ENCODE measurements at places on chromosomes 4 and X.

DNA sequence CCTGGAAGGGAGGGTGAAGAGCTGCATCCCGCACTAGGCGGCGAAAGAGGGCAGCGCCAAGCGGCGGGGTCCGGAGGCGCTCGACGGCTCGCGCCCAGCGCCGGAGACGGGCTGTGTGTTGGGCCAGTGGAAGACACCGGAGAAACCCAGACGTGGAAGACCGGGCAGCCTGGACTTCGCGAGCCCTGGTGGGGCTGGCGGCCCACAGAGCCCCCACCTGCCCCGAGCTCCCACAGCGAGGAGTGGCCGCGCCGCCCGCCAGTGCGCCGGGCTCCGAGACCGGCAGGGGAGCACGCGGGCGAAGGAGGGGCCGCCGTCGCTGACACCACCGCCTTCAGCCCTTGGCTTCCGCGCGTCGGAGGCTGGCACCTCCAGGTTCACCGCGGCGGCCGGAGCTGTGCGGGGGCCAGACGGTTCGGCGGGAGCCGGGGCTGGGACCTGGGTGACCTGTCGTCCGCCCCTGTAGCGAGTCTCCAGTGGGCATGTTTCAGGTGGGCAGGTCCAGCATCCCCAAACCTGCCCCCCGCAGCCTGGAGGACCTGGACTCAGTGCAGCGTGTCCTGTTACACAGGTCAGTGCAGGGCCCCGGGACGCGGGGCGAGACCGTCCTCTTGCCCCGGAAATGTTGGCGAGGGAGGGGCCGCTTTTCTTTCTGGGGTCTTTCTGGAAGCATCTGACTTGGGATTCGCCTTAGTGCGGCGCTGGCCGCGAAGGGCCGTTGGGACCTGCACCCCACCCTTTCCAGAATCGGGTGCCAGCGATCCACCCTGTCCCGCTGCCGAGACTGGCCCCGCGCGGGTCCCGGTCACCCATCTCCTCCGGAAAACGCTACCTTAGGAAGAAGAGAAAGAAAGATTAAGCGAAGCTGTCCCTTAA lies 9.6 kb upstream of the INTU start:
- peak; percentile 26 for DNase-seq

DNA sequence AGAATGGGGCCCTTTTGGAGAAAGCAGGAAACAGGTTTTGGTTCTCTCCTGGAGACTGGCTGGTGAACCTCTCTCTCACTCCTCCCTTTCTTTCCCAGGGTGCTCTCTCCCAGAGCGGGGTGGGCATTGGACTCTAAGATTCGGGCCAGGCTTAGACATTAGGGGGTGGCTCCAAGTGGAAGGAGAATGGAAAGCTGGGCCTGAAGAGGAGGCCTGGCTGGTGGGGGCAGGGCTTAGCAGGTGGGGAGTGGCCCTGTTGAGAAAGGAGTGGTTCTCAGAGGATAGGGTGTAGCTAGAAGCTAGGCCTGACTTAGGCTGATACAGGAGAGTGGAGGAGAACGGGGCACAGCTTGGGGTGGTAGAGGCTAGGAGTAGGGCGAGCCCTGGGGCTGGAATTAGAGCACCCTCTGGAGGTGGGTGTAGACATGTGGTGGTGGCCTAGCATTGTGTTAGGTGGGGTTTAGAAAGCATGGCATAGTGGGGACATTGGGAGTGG lies 5.7 kb downstream of the PLP2 start:
- DNase-seq, result no peak

- DNase-seq, result no peak
Observed at GRCh38 chr4:183610613-183611012, 48.4 kb downstream of the RWDD4 start.

GRCh38 chr4:130563185-130563888 lies 1467.4 kb downstream of the C4orf33 start:
- peak; percentile 75 for DNase-seq

- no peak for DNase-seq
Observed at GRCh38 chr4:128130621-128131020, 69.5 kb downstream of the LARP1B start.

- DNase-seq, result peak; percentile 25
Observed at GRCh38 chr4:6840062-6840976, 57.8 kb downstream of the KIAA0232 start.

DNA sequence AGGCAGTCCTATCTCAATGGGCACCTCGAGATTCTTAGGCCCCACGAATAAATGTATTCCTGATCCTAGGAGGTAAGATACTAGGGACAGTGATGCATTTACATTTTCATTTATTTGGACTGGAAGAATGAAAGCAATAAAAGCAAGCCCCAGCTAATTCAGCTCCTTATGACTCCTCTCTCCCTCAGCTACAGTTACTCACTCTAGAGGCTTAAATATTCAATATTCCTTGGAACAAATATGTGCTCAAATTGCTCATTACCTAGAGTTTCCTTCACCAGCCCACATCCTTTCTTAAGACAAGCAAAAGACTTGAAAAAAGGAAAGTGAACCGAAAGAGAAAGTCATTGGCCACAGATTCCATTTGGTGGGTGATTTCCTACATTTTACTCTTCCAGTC lies 13.9 kb downstream of the PAGE2 start:
- DNase-seq, result no peak

DNA sequence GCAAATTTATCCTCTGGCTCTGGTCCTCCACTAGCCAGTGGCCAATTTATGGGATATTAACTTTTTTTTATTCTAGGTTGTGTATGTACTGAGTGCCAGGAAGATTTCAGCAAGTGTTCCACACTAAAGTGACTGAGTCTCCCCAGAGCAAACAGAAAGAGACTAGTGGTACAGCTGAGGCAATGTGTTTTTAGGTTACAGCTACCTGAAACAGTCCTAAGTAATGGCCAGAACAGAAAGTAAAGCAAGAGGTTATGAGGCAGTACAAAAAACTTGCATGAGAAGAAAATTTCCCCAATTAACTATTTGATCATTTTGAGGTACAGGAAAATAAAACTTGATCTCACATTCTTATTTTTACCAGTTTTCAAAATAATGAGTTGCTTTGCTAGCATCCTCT lies 31.2 kb downstream of the PRDM8 start:
- no peak for DNase-seq

- DNase-seq, result no peak
Observed at GRCh38 chrX:18883234-18883960, 100.5 kb downstream of the PHKA2 start.

DNA sequence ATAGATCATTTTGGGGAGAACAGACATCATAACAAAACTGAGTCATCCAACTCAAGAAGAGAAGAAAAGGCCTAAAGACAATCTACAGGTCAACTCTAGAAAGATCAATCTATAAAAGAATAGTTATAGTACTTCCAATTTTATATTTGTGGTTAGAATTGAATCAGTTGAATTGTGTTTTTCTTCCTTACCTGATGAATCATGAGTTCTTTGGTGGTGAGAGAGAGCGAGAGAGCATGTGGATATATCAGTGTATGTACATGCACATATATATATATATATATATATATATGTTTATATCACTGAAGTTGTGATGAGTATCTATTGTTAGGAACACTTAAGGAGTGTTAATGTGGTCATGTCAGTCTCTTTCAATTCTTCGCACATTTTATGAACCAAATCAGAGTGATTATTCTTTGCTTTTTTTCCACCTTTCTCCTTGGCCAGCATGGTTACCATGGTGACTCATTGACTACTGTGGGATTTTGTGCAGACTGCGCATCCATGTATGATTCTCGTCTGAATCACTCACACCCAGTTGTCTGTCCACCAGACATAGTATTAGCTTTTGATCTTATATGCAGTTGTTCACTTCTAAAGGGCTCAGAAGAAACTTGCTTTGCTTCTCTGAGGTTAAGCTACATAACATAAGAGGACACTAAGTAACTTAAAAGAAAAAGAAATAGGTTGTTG lies 90.4 kb upstream of the RAB40AL start:
- DNase-seq, result peak; percentile 52

DNA sequence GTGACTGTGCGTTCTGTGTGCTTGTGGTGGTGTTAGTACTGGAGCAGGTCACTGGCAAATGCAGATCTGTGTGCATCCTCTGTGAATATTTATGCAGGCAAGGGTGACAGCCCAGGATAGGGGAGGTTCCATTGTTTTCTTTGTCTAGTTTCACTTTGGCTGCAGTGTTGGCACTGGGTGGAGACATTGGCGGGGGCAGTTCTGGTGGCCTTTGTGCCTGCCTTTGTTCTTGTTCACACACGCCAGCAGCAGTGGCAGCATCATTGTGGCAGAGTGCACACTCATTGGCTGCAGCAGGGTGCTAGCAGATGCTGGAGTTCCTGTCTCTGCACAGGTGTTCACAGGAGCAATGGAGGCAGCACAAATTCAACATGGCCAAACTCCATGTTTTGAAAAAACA lies 495.3 kb downstream of the UBE2NL start:
- DNase-seq, result no peak

- DNase-seq, result peak; percentile 4
Observed at GRCh38 chr4:90127223-90127705, at the start of gene CCSER1. Gene CCSER1, plus strand, starts transcription at chr4:90127394.

DNA sequence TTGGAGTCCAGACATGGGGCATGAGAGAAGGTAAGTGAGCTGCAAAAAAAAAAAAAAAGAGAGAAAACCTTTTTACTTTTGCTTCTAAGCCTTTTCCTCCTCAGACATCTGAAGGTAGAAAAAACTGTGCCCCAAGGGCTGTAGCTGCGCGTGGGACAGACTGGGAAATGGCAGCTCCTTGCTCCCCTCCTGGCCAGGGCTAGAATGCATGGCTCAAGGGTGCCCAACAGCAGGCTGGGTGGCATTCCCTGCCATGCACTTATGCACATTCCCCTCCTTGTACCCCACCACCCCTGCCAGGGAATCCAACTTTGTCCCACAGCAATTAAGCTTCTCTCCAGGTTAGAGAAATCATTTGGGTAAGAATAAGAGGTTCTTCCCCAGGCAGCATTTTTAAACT lies 421.2 kb downstream of the TRAM1L1 start:
- DNase-seq, result no peak

- DNase-seq, result peak; percentile 53
Observed at GRCh38 chr4:72318421-72319170, 250.4 kb downstream of the ADAMTS3 start.

GRCh38 chrX:7841084-7841805 lies 1.7 kb upstream of the VCX start:
- DNase-seq, result no peak

DNA sequence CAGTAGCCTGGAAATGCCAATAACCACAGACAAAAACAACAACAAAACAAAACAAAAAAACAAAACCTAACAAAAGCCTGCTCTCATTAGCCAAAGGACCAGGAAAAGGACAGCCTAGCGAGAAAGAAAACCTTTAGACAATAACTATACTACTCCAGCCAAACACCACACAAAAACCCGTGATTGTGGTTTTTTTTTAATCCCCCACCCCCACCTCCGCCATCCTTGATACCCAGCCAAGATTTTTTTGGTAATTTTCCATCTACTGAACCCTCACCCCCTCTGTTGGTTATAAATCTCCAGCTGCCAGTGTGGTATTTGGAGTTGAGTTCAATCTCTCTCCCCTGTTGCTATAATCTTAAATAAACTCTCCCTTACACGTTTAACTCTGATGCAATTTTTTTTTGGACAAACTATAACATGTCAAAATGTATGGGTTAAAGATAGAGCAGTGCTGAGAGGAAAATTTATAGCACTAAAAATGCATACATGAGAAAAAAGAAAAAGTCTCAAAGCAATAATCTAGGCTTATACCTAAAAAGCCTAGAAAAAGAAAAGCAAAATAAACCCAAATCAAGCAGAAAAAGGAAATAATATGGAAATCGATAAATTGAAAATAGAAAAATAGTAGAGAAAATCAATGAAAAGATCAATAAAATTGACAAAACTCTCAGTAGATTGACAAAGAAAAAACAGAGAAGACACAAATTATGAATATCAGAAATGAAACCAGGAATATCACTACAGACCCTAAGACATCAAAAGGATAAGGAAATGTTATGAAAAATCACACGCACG lies 83.7 kb downstream of the NAT8L start:
- DNase-seq, result peak; percentile 63

DNA sequence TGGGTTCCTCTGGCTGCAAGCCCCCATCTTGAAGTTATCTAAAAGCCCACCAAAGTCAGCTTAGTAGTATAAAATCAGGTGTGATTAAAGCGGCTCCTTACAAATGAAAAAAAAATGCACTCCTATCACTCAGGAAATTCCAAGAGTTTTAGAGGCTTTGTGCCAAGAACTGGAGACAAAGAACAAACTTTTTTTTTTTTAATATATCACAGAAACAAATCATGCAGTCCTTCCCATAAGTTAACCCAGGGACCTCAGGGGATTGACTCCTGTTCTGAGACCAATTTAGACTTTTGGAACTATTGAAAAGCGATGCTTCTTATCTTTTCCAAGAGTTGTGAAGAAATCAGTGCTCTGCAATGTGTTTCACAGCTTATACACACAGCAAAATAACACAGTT lies 53.6 kb downstream of the HHIP start:
- DNase-seq, result peak; percentile 44

- DNase-seq, result no peak
Observed at GRCh38 chr4:185224597-185224996, 15.2 kb downstream of the SNX25 start.

DNA sequence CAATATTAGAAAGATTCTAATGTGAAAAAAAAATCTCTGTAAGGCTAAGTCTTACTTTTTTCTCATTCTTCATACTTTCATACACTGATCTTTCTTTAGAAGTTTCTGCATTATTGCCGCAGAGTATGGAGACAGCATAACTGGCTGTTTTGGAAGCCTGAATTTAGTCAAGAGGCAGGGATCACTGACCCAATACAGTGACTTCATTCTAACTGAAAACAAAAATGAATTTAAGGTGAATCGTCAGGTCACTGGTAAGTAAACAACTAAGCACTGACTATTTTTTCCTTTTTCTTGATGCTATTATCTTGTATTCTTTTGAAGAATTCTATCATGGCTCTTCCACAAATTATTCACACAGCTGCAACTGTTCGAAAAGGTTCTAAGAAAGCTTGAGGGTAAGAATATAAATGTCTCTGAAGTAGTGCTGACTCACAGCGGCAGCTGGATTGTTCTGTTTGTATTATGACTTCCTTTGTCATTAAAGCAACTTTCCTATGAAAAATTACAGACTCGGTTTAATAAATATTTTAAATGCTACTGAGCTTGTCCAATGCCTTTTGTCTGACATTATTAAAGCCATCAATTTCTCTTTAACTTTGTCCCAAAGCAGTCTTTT lies 609.3 kb downstream of the FSTL5 start:
- DNase-seq, result peak; percentile 54

DNA sequence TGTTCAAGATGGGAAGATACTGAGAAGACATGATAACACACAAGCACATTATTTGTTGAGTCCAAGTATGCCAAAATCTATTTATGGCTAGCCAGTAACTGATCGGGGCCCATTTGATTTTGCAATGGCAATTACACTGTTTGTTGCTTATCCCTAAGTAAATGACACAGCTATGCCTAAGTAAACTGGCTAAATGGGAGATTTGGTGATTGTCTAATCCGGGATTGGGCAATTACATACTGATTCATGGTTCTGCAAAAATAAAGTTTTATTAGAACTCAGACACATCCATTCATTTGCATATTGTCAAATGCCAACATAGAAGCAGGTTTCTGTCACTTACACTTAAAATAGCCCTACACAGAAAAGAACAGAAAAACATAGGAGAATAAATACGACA lies 140.2 kb upstream of the TBL1X start:
- DNase-seq, result no peak

GRCh38 chr4:76898385-76898692 lies 395 bp upstream of the SOWAHB start:
- no peak for DNase-seq

- no peak for DNase-seq
Observed at GRCh38 chrX:23844502-23845138, 61.6 kb downstream of the SAT1 start.
